ENCODE measurements at places on chromosomes 1 and 21.

- DNase-seq, result no peak
These were observed 53.5 kb downstream of the SLC37A1 start for GRCh38 chr21:42567214-42567555.

DNA sequence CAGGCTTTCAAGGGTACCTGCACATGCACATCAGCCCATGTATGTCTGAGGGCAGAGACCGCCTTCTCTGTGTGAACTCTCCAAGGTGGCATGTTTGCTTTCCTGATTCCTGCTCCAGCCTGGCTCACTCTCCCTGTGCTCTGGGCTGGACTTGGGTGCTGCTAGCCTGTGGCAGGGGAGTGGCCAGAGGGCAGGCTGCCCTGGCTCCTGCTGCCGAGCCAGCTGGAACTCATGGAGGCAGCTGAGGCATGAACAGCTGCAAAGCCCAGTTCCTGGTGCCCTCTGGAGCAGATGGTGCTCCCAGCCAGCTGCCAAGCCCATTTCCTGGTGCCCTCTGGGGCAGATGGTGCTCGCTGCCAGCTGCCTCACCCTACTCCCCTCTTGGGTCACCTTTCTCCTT lies 7.6 kb downstream of the UBL4B start:
- no peak for DNase-seq

GRCh38 chr1:180188684-180189175 lies 34.1 kb downstream of the QSOX1 start:
- no peak for DNase-seq

DNA sequence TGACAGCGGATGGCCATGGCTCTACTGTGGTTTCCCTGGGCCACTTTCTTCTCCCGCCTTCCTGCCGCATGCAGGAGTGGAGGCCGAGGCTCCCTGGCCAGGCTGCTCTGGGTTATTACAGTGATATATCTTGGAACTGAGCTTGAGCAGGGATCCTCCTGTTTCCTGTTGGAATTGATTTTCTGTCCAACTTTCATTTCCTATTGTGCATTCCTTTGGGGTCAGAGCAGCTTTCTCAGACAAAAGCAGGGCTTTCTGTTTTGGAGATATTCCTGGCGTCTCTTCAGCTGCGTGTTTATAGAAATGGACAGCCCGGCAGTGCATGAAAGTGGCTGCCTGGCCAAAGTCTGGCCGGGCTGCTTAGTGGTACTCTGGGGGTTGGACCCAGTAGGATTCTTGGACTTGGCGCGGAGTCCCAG lies 146.4 kb downstream of the KIF26B start:
- no peak for DNase-seq

- no peak for DNase-seq
These were observed 365.6 kb downstream of the DUSP10 start for GRCh38 chr1:221376286-221376685.

DNA sequence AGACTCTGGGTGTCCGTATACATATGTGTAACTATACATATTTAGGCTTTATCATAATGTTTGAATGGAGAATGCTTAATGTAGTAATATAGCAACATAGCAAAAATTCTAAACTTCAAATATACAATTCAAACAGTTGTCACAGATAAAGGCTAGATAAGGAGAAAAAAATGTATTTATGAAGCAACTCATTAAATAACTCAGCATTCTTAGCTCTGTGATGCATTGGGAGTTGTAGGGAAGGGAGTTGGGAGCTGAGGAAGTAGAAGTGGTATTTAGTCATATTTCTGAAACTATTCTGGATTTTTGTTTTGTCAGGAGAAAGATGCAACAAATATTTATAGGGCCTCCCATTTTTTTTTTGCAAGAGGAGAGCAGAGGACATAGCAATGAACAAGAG lies 197.8 kb downstream of the PBX1 start:
- no peak for DNase-seq

DNA sequence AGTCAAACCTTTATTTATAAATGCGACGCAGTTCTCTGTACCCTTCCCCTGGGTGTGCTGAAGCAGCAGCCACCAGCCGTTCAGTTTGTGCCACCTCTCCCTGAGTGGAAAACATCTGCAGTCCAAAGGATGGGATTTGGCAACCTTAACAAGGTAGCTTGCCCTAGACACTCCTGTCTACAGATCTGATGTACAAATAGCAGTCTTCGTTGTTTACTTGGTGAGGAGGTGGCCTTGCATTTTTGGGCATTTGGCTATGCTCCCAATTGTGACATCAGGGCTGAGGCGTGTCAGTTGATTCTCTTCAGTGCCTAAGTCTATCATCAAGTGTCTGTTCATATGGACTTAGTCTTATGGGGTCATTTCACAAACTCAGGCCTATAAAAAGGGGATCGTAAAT lies 59.8 kb downstream of the KDM1A start:
- no peak for DNase-seq

DNA sequence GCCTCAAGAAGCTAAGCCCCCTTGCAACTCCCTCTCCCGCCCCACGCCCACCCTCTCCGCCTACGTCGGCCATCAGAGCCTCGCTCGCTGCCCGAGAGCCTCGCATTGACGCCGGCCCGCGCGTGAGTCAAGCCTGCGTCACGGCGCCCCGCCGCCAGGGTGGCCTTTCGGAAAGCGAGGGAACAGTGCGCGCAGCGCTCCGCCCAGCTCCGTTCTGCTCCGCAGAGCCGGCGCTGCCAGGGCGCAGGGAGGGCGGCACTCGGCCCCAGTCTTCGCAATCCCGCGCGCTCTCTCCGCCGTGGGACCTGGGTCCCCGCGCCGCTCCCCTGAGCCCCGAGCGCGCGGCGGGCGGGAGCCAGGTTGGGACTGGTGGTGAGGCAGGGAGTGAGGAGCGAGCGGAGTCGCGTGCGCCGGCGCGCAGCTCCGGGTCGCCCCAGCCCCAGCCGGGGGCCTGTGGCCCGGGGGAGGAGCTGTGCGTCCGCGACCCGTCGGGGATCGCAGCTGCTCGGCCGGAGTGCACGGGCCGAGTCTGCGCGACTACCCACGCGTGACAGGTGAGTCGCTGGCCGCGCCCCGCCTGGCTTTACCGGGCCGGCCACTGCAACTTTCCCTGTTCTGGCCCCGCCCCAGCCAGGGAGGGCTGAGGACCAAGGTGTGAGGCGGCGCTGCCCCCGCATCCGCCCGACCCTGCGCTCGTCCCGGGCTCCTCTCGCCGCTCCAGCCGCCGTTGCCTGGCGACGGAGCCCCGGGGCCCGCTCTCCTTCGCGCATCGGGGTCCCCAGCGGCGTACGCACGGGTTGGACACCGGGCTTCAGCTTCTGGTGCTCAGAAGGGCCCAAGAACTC lies at the start of gene SLC6A17:
TSS of gene SLC6A17 (plus strand) at position 165 of the 845 bp plus-strand sequence. CDS start 16,436 bp downstream, outside the sequence.
- DNase-seq, result no peak

DNA sequence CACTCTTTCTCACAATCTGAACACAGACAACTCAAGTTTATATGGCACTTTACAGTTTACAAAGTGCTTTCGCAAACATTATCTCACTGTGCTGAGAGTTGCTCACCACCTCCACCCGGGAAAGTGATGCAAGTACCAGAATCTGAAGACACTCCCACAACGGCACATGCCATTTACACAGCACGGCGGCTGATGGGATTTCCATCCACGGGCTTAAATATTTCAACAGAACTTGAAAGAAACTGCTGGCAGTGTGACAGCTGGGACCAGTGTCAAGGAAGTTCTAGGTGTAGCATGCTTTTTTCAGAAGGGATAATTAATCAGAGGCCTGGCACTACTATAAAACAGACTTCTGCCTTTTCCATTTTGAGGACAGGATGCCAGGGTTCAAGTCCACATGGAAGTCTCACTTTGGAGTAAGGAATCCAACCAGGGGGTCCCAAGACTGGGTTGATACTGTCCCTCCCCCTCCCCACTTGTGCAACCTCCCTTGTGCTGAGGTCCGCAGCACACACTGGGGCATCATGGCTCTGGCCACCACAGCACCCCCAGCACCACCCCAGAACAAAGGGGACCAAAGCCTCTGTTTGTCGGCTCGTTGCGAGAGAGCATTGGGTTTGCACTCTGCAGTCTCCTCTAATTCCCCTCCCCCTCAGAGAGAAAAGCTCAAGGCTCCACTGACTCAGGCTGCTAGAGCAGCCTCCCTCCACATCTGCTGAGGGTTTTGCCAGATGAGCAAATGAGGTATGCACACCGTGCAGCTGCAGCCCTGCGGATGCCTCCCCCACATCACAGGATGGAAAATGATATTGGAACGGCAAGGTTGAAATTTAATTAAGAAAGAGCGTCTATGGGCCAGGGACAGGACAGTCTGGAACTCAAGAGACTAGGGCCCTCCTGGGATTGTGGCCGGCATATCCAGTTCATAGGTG lies 154.9 kb downstream of the TGFBR3 start:
- DNase-seq, result no peak

DNA sequence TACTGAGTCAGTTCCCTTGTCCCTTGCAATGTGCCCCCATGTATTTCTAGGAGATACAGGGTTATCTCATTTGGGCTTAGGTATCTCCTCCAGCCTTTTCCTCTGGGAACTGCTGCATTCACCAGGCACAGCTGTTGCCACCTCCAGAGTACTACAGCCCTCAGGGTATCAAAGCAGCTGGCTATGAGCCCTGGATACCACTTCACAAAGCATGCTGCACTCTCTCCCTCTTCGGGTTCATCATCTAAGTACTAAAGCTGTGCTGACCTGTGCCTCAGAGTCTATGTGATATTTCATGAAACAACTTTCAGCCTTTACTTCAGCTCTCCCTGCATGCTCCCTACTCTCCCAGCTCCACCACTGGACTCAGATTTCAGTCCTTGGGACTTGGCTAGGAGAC lies 62.3 kb downstream of the CCDC185 start:
- DNase-seq, result no peak

DNA sequence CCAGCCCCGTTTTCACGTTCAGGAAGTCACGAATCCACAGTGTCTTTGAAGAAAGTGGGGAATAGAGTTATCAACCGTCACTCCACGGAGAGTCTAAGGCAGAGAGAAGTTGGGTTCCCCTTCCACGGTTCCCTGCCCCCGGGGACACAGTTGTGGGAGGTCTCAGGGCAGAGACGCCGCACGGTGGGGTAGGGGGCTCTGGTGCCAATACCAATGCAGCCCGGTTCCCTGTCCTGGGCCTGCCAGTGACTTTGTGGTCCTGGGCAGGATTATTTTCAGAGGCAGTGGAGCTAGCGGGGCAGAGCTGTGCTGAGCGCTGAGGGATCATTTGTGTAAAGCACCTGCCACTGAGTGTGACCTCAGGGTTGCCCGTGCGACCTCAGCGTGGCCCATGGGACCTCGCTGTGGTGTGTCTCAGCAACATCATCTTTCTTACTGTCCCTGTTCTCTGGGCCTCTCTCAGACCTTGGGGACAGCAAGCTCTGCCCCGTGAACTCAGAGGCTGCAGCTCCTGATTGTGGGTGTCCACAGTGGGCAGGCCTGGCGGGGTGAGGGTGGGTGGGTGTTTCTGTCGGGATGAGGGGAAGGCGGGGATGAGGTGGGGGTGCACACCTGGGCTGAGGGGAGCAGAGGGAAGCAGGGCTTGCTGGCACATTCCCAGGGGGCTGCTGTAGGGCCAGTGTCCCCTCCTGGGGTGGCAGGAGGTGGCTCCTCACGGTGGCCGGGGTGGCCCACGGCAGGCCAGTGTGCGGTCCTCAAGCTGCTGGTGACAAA lies 65.2 kb downstream of the AGPAT3 start:
- no peak for DNase-seq

DNA sequence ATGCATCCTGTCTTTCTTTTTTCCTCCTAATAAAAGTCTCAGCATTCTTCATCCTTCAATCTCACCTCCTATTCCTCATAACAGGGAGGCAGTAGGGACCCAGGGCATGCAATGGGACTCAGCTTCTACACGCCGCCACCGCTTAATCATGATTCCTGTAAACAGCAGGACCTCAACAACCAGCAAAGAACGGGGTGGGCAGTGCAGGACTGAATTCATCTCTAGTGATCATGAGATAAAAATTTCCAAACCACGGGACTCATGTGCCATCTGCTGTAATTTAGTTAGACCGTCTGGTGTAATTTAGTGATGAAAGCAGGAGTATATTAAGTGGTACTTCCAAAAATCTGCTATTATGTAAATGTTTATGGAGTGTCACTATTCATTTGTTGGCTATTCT lies 5.4 kb downstream of the PRAMEF12 start:
- no peak for DNase-seq

- DNase-seq, result no peak
These were observed 5.9 kb upstream of the BRWD1 start for GRCh38 chr21:39319251-39319756.

DNA sequence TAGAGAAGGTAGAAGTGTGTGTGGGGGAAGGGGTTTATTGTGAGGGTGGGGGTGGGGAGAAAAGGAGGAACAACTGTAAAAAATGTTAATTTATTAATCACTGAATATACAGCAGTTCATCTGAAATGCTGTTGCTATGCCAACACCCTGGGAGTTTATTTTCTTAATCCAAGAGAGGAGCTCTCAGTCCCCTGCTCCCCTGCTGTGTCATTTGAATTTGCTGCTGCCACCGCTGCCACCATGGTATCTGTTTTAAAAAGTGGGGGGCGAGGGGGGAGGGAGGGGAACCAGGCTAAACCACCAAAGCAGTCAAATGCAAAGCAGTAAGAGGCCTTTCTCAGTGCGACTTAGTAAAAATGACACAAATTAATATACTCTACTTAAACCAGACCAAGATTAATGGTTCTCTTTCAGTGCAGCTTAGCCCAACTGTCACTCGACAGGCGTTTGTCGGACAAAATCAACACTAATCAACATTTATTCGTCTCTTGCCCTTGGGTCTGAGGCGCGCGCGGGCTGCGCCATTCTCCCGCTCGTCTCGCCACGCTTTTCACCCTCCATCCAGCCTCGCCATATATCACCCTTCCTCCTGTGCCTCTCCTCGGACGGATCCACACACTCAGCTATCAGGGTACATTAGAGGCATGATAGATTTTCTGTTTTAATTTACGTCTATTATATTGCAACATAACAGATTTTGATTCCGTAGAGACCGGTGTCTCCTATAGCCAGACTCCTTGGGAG lies 76.2 kb downstream of the PBX1 start:
- no peak for DNase-seq

- no peak for DNase-seq
These were observed 28.9 kb upstream of the RIPK4 start for GRCh38 chr21:41795726-41796125.

- no peak for DNase-seq
These were observed 10.6 kb downstream of the TRIM67 start for GRCh38 chr1:231172411-231172810.

DNA sequence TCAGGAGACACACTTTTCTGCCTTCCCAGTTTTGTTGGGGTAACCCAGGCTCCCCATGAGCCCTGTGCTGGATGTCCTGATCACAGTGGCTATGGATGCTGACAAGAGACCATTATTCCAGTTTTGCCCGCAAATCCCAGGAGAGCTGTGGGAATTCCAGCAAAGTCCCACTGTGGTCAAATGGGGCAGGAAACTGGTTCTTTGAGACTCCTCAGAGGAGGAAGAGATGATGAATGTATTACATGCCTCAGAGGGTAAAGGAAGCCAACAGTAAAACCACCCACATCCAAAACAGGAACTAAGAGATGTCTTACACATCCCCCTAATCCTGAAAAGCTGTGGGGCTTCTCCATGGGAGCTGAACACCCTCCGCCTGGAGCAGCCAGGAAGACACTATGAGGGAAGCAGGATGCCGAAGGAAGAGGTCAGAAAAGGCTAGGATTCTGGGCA lies 12.8 kb upstream of the MPZL1 start:
- DNase-seq, result no peak

GRCh38 chr1:54425152-54425584 lies 19.0 kb upstream of the SSBP3 start:
- no peak for DNase-seq

Data from stimulated activated CD8-positive, alpha-beta memory T cell treated with anti-CD3 and anti-CD28 coated beads, Interleukin-2, amount 100 ng/mL, for 1 hour (primary cell).